ENCODE measurements at places on chromosomes 13 and 19.

GRCh38 chr13:30587739-30588138 lies 30.0 kb upstream of the USPL1 start:
- DNase-seq = no peak

DNA sequence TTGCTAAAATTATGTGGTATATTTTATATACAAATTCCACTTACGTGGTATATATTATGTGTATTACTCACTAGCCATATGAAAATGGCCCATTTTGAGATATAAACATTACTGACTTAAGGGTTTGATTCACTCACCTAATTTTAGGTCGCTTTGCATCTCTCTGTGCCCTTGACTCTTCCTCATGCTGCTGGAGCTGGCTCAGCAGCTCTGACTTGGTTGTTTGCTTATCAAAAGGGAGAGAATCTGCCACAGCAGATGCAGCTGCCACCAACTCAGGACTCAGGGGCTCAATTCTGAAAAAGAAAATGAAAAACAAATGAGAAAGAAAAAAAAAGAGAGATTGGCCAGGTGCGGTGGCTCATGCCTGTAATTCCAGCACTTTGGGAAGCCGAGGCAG lies 12.2 kb downstream of the MRPS31 start:
- DNase-seq = no peak

- no peak for DNase-seq
Measured at GRCh38 chr19:31959527-31960018, 385.8 kb upstream of the ZNF507 start.

DNA sequence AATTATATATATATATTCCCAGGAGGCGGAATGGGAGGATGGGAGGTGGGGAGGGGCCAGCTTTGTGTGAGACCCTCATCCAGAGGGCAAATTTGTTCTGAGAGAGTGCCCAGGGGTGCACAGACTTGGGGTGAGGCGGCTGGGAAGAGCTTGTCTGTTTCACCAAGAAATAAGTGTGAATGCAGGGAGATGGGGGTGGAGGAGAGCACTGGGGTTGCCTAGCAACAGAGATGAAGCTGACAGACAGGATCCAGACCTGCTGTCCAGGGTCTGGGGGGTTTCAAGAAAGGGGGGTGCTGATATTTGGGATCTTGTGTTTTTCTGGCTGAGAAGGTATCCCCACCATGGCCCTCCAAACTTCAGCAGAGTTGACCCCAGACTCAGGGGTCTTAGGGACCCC lies 18.6 kb upstream of the TNFAIP8L1 start:
- no peak for DNase-seq

DNA sequence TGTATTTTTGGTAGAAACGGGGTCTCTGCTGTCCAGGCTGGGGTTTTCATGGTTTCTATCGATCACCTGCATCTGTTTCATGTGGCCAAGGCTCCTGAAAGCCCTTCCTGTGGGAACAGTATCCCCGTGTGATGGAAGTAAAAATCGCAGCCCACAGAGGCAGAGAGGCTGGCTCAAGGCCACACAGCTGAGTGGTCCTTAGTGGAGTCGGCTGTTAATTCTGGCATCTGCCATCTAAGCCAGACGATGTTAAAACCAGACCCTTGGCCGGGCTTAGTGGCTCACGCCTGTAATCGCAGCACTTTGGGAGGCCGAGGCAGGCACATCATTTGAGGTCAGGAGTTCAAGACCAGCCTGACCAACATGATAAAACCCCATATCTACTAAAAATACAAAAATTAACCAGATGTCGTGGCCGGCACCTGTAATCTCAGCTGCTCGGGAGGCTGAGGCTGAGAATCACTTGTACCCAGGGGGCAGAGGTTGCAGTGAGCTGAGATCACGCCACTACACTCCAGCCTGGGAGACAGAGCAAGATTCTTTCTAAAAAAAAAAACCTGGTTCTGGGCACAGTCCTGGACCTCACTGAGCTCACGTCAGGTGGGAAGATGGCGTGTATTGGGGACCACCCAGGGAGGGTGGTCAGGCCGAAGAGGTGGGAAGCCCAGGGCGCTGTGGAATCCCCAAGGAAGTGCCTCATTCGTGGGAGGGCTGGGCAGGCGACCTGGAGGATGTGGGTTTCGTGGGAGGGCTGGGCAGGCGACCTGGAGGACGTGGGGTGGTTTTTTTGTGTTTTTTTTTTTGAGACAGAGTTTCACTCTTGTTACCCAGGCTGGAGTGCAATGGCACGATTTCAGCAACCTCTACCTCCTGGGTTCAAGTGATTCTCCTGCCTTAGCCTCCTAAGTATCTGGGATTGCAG lies 18.5 kb upstream of the MISP start:
- no peak for DNase-seq

Measured in stimulated activated CD8-positive, alpha-beta memory T cell treated with anti-CD3 and anti-CD28 coated beads, Interleukin-4, amount 100 ng/mL, for 1 hour (primary cell).